MG63 (cell line): ENCODE measurements at places on chromosomes 4 and X. TPM values are rescaled to one million over a fixed set of nuclear protein-coding genes. Genes with fewer than 3 reads are reported as not detected.

The CCNB3 gene
- not detected in 2 replicates for total RNA-seq

The IGSF1 gene
- not detected in 2 replicates for total RNA-seq

The TBC1D8B gene
- total RNA-seq: 0.82 and 2.5 TPM in 2 replicates

The PNMA3 gene
- 0.40 TPM in 1 of 2 replicates, not detected in the other for total RNA-seq

GRCh38 chr4:20592663-20593062 lies 107.6 kb upstream of the PACRGL start:
- DNase-seq: no peak

GRCh38 chr4:184817494-184818215 lies 8.1 kb downstream of the ACSL1 start:
- no peak for DNase-seq

- no peak for DNase-seq
These were observed 66.3 kb upstream of the MAD2L1 start for GRCh38 chr4:120132935-120133334.

DNA sequence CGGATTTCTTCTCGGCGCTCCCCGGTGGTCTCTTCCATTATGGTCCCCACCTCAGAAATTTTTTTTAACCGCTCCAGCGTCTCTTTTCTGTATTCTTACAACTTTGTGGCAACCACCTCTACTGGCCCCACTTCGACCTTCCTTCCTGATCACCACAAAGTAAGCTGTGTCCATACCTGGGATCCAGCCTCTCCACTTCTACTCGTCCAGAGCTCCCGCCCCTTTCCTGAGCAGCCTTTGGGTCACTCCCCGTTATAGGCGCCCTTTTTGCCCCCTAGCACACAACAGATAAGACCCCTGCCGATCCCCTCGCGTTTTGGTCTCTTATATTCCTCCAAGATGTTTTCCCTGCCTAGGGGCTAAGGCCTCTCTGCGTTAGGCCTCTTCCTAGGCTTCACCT lies 557 bp downstream of the PIGG start:
- DNase-seq: no peak

- no peak for DNase-seq
These were observed 11.1 kb downstream of the ITIH6 start for GRCh38 chrX:54786967-54787366.

DNA sequence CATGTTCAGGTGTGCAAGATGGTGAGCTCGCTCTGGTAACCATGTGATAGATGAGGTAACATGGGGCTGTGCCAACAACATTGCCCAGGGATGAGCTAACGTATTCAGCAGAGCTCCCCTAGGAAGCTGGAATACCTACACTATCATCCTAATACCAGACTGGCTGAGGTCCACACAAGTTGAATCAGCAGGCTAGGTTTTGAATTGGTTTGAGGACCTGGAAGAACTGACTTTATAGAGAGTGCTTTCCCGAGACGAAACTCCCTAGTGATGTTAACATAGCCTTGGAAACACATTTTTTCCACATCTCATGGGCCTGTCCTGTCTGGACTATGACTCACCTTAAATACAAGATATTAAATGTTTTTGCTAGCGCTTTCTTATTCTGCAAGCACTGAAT lies 56.7 kb downstream of the IGFBP7 start:
- no peak for DNase-seq

- peak; percentile 22 for DNase-seq
These were observed at the start of gene NDNF for GRCh38 chr4:121072224-121073003. Gene NDNF (minus strand): TSS chr4:121072535. CDS start chr4:121045837, 26,698 bp downstream.

- DNase-seq: no peak
These were observed 18.7 kb downstream of the NAT8L start for GRCh38 chr4:2077537-2078460.

DNA sequence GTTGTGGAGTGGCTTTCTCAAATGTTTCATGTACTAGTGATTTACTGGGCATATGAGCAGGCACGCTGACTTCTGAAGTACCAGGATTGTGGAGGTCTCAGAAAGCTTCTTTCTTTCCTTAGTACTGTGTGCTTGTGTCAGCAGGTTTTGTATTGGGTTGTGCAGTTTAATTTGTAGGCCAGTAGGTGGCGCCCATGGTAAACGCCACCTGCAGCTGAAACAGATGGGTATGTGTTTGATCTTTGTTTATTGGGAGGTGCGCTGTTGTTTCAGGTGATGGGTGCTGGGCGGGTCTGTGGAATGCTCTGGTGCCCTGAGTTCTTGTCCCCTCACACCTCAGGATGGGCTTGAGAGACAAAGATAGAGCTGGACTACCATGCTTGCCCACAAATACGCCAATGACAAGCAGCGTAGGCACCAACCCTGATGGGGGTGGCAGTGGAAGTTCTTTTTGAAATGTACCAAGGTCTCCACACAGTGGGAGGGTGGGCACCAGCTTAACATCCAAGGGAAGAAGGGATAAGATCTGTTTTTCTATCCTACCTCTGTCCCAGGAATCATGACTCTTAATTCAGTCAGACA lies 141.5 kb downstream of the RPS6KA6 start:
- no peak for DNase-seq

DNA sequence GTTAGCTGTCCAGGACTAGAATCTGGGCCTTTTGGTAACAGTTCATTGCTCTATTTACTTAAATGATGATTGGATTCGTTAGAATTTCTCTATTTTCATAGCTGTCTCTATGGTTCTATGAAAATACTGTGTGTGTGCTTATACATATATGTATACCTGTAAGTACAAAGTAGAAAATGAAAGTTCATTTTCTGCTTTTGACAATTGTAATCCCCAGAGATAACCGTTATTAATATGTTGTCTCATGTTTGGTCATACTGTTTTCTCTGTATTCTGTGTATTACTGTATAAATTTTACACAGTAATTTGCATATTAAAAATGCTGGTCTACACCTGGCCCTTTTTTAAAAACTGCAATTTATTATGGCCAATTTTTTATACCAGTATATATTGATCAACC lies 55.4 kb downstream of the CLCN3 start:
- no peak for DNase-seq

GRCh38 chrX:39753293-39753996 lies 344.3 kb downstream of the BCOR start:
- no peak for DNase-seq

DNA sequence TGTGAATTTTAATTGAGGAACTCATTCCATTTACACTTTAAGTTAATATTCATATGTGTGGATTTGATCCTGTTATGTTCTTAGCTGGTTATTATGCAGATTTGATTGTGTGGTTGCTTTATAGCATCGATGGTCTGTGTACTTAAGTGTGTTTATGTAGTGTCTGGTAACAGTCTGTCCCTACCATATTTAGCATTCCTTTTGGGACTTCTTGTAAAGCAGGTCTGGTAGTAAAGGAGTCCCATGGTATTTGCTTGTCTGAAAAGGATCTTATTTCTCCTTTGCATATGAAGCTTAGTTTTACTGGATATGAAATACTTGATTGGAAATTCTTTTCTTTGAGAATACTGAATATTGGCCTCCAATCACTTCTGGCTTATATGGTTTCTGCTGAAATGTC lies 76.6 kb downstream of the KLF8 start:
- DNase-seq: no peak

DNA sequence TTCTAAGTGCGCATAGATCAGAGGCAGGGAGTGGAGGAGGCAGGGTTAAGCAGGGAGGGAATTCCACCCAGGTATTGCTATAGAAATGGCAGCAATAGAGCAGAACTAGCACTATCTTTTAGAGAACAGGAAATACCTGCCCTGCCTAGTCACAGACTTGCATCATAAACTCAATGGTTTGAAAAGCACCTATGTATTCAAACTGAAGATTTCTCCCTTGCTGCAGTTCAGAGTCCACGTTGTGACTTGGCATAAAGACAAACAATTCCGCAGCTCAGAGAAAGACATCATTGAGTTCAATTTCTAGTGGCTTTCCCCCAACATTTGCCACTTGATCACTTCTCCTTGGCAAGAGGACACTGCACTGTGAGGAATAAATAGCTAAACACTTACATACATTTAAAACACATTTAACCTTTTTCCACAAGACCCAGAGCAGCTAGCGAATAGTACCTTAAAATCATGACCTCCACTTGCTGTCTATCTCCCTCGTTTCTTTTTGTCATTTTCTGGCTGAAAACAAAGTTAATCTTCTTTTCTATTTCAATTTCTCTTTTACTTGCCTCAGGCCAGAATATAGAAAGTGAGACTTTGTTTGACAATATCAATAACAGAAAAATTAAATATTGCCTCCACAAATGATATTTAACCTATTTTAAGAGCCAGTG lies 42.4 kb downstream of the SLC7A11 start:
- no peak for DNase-seq

DNA sequence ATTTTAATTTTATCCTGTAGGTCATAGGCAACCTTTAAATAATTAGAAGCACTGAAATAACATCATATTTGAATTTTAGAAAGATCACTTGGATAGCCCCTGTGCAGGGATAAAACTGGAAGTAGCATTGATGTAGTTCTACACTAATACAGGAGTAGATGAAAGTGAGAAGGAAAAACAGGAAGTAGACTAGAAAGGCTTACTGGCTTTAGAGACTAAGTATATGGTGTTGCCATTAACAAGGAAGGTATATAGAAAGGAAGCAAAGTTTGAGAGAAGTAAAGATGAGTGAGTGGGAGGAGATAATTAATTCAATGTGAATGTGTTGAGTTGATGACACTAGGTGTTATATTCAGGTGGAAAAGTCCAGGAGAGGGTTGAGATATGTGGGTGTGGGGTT lies 73.1 kb upstream of the EPGN start:
- DNase-seq: no peak

DNA sequence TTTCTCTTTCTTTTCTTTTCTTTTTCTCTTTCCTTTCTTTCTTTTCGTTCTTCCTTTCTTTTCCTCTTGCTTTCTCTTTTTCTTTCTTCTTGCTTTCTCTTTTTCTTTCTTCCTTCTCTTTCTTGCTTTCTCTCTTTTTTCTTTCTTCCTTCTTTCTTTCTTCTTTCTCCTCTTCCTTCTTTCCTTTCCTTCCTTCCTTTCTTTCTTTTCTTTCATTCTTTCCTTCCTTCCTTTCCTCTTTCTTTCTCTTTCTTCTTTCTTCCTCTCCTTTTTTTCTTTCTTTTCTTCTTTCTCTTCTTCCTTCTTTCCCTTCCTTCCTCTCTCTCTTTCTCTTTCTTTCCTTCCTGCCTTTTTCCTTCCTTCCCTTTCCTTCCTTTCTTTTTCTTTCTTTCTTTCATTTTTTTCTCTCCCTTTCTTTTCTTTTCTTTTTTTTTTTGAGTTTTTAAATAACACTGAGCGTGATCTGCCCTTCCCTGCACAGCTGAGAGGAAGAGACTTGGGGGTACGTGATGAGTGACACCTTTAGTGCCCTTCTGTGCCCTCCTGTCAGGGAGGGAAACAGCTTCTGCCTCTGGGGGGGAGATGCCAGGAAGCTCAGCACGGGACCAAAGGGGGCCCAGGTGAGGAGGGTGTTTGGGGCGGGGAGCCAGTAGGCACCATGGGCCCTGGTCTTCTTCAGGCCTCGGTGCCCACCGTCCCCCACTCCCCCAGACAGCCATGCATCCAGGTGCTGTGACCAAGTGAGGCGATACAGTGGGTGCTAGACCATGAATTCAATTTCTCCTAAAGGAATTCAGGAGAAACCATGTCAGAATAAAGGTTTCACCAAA lies 36.6 kb upstream of the CDKN2AIP start:
- no peak for DNase-seq

- no peak for DNase-seq
These were observed 28.6 kb upstream of the NAF1 start for GRCh38 chr4:163195247-163195765.

DNA sequence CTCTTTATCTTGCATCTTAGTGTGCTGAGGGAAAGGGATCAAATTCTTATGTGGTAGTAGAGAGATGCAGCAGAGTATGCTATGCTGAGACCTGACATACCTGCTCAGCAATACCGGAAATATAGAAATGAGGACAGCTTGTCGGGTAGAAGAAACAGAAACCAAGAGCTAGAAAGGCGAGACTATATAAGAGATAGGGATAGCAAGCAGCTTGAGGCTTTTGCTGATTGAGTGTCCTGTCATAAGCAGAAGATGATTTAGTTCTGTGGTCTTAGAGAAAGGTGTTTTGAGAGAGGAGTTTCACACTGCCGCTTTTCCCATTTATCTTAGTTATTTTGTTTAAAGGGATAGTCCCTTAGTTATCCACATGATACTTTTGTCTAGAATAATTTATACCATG lies 31.7 kb downstream of the USP9X start:
- no peak for DNase-seq

DNA sequence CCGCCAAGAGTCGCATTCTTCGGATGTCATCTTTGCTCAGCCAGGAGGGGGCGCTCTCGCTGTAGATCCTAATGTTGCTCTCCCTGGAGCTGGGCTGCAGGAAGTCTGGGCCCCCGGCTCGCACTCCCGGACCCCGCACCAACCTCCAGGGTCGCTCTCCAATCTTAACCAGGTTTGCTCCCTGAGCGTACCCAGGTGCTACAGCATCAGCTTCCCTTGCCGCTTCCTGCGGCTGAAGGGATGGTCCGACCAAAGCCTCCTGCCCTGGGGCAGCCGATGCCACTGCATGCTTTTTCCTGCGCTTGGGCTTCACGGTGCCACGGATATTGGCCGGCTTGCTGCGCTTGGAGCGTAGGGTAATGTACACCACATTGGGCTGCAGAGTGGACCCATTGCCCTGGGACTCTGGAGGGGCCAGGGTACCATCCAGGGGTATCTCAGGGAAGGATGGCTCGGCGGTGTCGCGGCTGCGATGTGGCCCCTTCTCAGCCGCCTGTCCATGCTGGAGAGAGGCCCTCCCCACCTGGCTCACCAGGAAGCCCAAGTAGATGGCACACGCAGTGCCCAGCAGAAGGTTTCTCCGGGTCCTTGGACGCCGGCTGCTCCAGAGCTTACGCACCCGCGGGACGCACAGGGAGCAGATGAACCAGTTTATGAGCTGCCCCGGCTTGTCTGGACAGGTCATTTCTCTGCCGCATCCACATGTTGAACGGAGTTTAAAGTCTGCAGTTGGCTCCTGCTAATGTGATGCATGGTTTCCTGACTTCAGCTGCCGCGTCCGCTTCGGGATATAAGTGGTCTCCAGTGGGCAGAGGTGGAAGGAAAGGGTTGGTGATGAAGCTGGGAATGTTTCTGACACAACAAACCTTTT lies 1.9 kb downstream of the GASK1B start:
- DNase-seq: no peak

DNA sequence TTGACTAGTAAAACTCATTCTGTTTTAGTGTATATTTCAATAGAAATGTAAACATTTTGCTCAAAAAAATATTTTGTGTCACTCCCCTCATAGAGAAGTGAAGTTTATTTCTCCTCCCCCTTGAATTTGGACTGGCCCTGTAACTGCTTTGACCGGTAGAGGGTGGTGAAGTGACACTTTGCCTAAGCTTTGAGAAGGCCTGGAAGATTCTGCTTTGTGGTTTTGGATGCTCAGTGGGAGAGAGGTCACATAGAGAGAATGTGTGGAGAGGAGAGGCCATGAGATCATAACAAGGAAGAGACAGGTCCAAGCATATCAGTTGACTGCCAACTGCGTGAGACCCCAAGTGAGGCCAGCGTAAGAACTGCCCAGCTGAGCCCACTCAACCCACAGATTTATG lies 19.1 kb upstream of the ARX start:
- DNase-seq: no peak
